ENCODE measurements at places on chromosomes 6 and 20. TPM values are rescaled to one million over a fixed set of nuclear protein-coding genes. Genes with fewer than 3 reads are reported as not detected.
A peak's percentile ranks its signal among the peaks of the same experiment; 100 is the strongest.

GRCh38 chr6:165077876-165078275 is 231.5 kb downstream of the C6orf118 start:
- DNase-seq: no peak

DNA sequence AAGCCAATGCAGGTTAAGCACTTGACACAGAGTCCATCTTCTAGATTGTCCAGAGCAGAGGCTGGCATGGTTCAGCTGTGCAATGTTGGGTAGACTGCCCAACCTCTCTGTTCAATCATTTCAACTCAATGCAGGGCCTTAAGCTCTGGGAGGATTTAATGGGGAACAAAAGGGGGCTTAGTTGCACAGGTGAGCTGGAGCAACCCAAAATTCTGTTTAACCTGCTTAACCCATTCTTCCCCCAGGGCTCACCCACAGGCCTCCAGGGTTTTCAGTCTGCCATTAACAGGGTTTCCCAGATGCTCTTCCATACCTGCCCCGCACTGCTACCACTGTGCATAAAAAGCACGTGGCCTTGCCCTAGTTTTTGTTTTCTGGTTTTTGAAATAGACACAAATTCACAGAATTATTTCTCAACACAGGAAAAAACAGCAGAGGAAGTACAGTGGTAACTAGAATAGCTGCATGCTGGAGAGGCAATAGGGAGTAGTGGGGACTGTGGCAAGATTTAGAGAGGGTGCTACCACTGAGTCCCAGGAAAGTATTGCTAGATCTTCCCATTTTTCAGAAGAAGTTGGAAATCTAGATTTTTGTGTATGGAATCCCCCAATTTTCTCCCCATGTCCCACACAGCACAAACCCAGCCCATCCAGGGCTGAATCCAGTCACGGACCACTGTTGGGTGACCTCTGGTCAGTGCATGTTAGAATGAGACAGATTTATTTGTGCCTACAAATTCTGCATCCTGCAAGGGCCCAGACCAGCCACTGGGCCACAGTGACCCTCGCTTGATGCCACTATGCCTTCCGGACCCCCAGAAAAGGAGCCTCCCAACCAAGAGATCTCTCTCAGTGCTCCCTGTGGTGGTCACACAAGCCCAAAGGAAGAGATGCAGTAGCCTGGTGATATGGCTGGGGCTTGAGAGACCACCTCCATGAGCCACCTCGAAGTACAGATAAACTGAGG is 4.6 kb downstream of the PTGIS start:
- no peak for DNase-seq

DNA sequence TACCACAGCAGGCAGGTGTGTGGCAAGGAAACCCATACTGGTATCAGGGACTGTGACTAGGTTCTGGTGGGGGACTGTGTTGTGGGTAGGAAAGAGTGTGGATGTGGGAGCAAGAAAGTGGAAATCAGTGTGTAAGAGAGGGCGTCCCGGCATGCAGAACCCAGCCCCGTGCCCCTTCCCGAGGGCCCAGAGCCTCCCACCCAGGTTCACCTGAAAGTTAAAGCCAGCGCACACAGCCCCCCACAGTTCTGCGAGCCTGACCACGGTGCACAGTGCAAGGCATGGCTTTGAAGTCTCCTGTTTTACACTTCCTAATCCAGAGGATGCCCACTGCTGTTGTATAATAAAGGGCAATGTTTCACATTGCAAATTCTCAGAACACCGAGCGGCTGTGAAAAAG is 22.7 kb downstream of the MAFB start:
- no peak for DNase-seq

DNA sequence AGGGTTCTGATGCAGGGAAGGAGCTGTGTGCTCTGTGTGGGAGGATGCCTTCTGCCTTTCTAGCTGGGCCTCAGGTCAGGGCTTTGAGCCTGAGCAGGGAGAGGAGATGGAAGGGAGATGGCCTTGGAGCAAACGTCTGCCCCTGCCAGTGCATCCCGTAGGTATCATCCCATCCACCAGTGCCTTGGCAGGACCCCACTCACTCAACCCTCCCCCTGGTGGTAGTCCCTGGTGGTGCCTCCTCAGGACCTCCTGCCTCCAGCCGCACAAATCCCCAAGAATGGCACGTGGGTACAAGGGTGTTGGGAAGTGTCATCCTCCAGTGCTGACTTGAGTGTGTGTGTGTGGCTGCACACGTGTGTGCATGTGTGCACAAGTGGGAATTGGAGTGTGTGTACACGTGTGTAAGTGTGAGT is 23.1 kb upstream of the MICB start:
- DNase-seq: no peak

Gene GCLC
- 31.9 TPM for total RNA-seq

GRCh38 chr20:15496501-15497039 is 1076.7 kb downstream of the KIF16B start:
- no peak for DNase-seq

DNA sequence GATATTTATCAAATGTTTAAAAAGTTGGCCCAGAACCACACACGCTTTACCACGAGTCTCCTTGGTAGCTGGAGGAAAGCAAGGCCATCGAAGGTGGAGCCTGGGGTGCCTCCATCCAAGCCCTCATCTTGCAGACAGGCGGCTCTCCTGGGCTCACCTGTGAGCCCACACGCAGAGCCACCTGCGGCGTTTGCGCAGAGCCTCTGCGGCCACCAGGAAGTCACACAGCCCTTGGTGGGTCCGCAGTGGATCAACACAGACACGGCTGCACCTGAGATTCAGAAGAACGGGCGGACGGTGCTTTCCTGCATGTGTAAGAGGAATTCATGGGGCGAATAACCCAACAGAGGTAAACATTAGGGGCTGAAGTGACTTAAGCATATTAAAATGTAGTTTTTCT is 24.5 kb upstream of the SMOC2 start:
- no peak for DNase-seq

DNA sequence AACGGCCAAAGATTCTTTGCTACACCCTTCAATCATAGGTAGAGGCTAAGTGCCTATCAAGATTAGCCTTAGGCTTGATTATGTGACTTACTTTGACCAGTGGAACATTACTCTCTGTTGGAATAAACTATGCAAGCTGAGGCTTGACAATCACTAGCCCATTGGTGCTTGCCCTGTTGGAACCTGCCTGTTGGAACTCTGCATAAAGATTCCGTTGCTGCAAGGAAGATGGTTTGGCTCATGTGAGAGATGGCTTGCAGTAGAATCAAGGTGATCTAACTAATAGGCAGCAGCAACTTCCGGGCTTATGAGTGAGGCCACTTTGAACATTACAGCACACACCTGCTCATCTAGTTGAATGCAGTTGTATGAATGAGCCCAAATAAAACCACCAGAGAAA is 227.7 kb upstream of the TSHZ2 start:
- no peak for DNase-seq

DNA sequence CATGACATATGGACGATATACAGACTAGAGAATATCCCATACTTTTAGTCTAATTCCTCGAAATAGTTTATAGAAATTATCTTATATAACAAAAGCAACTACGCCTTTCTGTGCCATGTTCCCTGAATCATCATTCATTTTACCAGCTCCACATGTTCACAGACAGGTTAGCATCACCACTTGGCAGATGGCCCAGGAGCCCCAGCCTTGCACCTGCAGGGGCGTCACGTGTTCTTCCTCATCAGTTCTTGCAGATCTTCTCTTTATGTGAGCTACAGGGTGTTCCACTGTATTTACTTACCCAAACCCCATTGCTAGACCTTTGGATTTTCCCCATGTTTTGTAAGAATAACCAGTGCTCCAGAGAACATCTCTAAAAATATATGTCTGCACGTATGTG is 12.6 kb upstream of the BNIP5 start:
- DNase-seq: no peak

- peak; percentile 75 for DNase-seq
Measured at GRCh38 chr6:156778454-156779205, 1.5 kb downstream of the ARID1B start.

DNA sequence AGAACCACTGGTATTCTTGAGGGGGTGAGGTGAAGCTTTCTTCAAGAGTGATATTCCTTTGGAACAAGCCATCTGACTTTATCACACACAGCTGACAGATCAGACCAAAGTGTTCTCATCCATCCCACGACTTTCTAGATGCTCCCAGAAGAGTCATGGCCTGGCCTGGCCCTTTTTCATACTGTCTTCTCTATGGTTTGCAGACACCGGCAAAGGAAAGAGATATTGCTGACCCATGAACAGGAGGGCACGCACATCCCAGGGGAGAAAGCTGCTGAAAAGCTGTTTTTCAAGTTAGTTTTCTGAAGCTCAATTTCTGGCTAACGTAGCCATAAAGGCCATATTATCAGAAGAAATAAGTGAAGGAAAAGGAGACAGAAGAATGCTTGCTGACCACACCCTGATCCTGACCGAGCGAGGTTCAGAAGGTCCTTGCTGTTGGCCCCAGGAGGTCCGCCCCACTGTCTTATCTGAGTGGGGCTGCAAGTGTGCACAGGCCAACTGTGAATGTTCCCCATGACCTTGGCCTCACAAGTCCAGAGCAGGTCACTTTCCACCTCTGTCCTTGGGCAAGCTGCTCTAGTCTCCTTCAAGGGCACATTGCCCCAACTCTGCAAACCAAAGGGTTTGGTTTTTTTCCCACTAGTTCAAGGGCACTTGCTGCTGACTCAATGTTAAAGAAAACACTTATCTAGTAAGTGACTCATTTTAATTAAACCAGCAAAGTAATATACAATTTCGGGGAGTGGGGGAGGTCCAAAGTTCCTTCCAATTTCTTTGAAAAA is 2.0 kb downstream of the ACSS1 start:
- DNase-seq: no peak

GRCh38 chr6:123962508-123962907 is 158.8 kb downstream of the NKAIN2 start:
- DNase-seq: no peak

Gene MATN4
- total RNA-seq: not detected

Gene SLC22A2
- total RNA-seq: not detected

Gene TMC2
- 0.10 TPM for total RNA-seq

- no peak for DNase-seq
Measured at GRCh38 chr6:26056583-26057350, 30.5 kb upstream of the HFE start.

Gene MICB
- 1.7 TPM for total RNA-seq

DNA sequence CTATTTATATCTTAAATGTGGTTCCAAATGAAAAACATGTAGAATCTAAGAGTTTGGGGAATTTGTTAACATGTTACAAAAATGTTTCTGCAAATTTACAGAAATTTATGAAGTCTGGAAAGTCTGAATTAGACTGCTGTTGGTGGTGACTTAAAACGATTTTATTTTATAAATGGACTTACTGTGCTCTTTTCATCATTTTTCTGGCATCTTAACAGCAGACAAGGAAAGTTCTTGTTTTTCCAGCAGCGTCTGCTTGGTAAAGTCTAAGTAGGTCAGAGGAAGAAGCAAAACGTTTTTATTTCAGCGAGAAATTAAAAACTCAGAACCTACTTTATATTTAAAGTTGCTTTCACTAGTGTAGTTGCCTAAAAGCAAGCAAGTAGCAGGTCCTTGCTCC is 48.6 kb upstream of the COL9A1 start:
- DNase-seq: no peak

DNA sequence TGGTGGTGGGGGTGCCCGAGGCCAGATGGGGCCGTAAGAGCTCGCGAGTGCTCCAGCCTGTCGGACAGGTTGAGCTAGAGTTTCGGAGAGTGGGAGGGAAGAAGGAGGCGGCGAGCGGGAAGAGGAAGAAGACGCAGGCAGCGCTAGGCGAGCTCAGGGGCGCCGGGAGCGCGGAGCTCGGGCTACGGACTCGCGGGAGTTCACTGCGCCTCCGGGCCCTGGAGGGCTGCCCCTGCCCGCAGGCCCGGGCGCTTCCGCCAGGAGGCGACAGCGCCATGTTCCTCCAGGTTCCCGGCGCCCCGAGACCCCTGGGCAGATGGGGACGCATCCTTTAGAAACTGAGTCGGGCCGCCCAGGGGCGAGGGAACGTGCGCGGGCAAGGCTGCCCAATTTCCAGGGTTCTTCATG is 984 bp downstream of the TFAP2C start:
- peak; percentile 36 for DNase-seq

DNA sequence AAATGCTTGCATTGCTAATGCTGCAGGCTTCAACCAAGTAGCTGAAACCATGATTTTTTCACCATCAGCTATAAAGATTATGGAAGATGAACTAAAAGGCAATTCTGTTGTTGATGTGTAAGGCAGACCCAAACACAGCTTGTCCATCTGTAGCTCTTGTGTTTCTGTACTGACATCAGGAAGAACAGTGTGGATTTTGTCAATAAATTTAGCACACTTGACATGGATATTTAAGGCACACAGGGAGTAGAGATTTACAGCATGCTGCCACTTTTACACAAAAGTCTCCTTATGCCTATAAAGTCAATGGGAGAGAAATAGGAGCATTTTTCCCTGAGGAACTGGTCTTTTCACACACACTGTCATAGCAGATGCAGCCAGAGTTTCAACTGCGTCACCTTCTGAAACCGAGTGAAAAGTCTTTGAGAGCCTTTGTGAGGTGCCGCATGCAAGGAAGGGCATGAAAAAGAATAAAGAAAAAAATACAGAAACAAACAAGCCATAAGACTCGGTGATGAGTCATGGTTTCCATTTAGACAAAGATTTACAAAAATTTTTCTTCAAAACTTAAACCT is 261.4 kb upstream of the TFAP2D start:
- DNase-seq: no peak

Gene PERP
- total RNA-seq: 61.9 TPM
